ENCODE measurements at places on chromosomes 1 and 21.
A peak's percentile ranks its signal among the peaks of the same experiment; 100 is the strongest.

- peak; percentile 65 for DNase-seq
Observed at GRCh38 chr1:197526736-197527371, 248.4 kb downstream of the DENND1B start.

DNA sequence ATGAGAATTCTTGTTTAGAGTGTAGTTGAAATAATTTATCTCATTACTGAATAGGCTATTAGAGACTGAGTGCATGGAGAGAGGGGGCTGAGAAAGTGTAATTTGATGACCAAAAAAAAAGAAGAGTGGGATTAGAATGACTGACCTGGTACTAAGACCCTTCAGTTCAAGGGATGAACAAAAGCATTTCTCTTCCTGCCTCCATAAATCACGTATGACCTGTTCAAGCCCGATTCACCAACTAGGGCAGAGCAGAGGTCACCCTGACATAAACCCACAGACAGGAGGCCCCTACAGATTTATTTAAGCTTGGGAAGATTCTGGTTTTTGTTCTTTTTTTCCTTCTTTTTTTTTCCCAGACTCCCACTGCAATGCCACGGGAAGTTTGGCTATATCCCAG lies 123.7 kb upstream of the COP1 start:
- no peak for DNase-seq

- no peak for DNase-seq
Observed at GRCh38 chr1:162284206-162284955, 92.3 kb downstream of the SPATA46 start.

DNA sequence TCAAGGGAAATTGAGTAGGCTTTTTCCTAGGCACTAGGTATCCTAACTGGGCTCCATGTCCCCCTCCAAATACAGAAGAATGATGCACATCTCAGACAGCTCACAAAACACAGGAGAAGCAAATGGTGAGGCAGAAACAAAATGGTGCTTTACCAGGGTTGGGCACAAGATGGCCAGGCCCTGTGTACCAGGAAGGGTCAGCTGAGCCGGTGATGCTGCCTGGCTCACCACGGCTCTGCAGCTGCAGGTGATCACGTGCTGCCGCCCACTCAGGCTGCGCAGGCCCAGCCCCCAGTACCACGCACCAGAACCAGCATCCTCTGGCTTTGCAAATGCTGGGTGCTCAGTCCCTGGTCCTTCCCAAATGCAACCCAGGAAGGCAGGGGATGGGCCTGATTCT lies 993 bp upstream of the DSCAM start:
- DNase-seq: no peak

GRCh38 chr1:10213186-10213705 lies 2.9 kb downstream of the KIF1B start:
- no peak for DNase-seq

GRCh38 chr1:62691062-62691844 lies 3.1 kb upstream of the DOCK7 start:
- no peak for DNase-seq

- no peak for DNase-seq
Observed at GRCh38 chr1:97827887-97828286, 92.9 kb downstream of the DPYD start.

DNA sequence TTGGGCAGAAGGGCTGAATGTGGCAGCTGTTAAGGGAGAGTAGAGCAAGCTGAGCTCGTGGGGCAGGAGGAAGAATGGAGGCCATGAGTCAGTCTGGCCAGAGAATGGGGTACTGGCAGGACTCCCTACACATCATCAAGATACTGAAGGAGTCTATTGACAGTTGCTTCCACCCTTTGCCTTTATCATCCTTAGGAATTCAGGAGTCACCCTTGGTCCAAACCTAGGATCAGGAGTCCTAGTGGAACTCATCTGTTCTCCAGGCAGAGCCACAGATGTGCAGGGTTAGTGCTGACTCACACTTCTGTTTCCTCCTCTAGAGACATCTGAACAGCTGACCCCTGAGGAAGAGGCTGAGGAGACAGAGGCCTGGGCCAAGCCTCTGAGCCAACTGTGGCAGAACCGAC lies 18.7 kb upstream of the ST3GAL3 start:
- no peak for DNase-seq

GRCh38 chr1:89721351-89721750 lies 88.4 kb downstream of the LRRC8C start:
- DNase-seq: no peak

- DNase-seq: no peak
Observed at GRCh38 chr1:87715052-87715451, 386.4 kb downstream of the LMO4 start.

- DNase-seq: no peak
Observed at GRCh38 chr1:66223681-66224080, 310.3 kb upstream of the SGIP1 start.

- DNase-seq: no peak
Observed at GRCh38 chr1:119882132-119883049, 13.9 kb downstream of the ADAM30 start.

DNA sequence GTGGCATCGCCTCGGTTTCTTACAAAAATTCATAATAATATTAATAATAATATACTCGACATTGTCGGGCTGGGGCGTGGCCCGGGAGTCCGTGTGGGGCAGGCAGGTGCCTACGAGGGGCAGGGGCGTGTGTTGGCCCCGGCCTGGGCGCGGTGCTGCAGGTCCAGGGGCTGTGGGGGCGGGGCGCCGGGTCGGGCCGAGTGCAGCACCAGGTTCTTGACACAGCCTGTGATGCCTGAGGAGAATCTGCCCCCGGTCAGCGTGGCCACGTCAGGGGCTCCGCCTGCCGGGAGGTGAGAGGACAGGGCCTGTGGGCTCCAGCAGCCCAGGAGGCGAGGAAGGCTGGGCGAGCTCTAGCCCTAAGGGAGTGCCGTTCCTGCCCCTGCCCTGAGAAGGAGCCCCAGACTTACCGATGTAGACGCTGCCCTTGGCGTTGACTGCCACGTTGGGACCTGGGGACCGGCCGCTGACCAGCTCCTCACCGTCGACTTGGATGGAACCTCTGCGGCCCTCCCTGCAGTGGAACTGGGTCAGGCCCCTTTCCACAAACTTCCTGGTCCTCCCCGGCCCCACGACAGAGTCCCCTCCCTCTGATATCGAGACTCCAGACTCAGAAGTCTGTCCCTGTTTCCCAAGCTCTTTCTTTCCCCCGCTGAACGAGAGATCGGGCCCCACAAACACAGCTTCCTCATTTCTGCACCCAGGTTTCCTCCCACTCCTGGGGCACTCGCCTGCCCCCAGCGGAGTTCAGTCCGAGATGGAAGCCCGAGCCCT lies 11.3 kb downstream of the LDLRAD2 start:
- no peak for DNase-seq

Data from LoVo (cell line).